ENCODE measurements at places on chromosomes 12 and 14.

GRCh38 chr12:3553221-3553620 lies 62.2 kb downstream of the PRMT8 start:
- no peak for DNase-seq

- no peak for DNase-seq
Measured at GRCh38 chr14:52076334-52076733, 7.5 kb upstream of the NID2 start.

DNA sequence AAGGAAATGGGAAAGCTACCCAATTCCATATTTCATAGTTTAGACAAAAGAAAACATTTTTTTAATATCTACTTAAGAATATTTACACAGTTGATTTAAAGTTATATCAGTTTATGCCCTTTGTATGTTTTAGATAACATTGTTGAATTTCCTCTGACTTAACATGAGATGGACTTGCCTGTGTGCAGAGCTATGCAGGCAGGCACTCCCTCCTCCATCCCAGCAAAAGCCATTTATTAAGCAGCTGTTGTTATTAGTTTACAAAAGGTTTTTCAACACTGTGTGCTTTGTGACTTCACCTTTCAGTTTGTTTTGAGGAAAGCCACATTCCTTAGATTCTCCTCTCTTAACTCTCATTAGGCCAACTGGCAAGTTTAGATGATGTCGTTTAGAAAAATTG lies 337.5 kb upstream of the PDE3A start:
- no peak for DNase-seq

GRCh38 chr14:64510825-64511671 lies 6.5 kb downstream of the ZBTB1 start:
- DNase-seq, result peak; percentile 68

- no peak for DNase-seq
Measured at GRCh38 chr14:100692859-100693558, 33.7 kb upstream of the DLK1 start.

- no peak for DNase-seq
Measured at GRCh38 chr12:24198070-24198469, 248.6 kb upstream of the SOX5 start.

DNA sequence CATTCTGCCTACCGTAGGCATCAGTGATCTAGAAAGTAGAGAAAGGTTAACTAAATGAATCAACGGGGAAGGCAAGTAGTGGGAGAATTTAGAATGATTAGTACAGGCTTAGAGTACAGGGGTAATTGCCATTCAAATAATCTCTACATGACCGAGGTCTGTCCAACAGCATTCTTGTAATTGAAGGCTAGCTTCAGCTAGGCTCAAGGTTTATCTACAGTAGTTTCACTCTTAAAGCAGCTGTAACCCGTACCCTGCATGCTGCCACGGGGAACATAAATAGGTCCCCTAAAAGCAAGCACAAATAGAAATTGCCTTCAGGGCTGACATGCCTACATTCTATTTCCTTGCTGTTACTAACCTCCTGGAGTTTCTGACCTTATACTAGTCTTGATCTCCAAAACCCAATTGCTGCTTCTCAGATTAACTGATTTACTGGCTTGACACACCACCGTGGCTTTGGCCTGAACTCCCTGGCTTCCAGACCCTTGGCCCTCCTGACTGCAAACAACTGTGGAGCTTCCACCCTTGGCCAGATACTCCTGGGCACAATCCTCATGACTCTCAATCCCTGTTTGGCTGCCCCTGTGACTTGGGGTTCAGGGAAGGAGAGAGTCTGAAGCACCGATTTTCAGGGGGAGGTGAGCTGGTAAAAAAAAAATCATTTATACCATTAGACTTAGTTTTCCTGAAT lies 242.1 kb upstream of the FOXN3 start:
- DNase-seq, result no peak

GRCh38 chr12:130710733-130711080 lies 5.4 kb downstream of the RIMBP2 start:
- no peak for DNase-seq

GRCh38 chr12:25970916-25971653 lies 12.6 kb downstream of the RASSF8 start:
- no peak for DNase-seq

- DNase-seq, result no peak
Measured at GRCh38 chr14:100114109-100114765, 45.2 kb downstream of the DEGS2 start.

GRCh38 chr14:74571901-74572725 lies 39.9 kb downstream of the LTBP2 start:
- DNase-seq, result no peak

DNA sequence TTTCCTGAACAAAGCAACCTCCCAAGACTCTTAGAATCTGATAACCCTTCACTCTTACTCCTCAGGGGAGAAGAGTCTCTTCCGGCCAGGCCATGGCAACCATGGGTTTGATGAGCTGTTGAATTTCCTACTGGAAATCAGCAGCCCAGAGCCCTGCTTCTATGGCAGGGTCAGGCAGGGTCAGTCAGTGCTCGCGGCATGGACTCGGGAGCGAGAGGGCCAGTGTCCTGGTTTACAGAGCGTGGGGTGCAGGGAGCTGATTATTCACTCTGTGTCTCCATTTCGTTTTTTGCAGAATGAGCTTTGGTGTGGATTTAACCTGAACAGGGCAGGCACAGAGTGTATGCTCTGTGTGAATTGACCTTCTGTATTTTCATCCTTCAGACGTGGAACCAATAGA lies 340.6 kb upstream of the SFSWAP start:
- no peak for DNase-seq

DNA sequence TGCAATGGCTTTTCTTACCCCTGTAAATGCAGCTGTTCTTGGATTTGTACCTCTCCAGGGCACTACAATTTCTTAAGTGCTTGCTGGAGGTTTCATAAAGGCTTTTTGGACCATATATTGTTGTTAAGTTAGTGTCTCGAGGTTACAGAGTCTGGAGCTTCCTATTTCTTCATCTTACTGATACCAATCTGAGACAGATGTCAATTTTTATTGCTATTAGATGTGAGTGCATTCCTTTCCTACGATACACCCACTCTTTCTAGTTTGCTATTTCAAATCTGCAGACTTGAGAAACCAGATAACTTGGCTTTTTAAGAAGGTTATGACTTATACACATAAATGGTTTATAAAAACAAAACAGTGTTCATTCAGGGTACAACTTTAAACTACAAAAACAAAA lies 2.1 kb downstream of the NOXRED1 start:
- DNase-seq, result no peak

DNA sequence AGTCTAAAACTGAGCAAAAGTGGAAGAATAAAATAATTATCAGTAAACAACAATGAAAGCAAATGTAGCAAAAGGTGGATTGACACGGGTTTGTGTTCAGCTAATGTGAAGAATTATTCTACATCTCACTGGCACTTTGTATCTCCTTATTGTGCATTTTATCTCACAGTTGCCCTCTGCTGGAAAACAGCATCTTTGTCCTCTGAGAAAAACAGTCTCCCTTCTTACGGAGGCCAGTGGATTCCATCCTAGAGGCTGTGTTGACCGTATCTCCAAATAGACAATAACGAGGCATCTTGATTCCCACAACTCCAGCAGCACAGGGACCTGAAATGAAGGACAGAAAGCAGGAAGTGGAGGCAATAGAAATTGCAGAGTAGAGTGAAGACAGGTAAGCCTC lies 51.3 kb upstream of the PLBD1 start:
- DNase-seq, result no peak

DNA sequence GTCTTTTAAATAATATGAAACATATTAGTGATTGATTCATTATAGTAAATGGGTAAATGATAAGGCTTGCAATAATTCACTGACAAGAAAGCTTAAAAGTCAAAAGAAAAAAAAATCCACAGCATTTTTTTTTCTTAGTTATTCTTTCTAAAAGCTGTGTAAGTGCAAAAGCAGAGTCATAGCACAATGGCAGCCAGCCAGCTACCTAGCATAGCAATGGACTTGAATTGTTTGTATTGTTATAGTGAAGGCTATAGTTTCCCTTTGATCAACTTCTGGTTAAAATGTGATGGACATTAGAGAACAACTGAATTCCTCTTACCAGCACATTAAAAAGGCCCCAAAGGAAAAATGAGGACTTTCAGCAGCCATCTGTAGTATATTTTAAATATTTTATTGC lies 232.1 kb downstream of the NAV3 start:
- no peak for DNase-seq

GRCh38 chr12:116277467-116278278 lies at the start of gene MED13L:
TSS of gene MED13L (minus strand) at chr12:116277693. CDS start at chr12:116277131, 562 bp downstream.
- peak; percentile 92 for DNase-seq

DNA sequence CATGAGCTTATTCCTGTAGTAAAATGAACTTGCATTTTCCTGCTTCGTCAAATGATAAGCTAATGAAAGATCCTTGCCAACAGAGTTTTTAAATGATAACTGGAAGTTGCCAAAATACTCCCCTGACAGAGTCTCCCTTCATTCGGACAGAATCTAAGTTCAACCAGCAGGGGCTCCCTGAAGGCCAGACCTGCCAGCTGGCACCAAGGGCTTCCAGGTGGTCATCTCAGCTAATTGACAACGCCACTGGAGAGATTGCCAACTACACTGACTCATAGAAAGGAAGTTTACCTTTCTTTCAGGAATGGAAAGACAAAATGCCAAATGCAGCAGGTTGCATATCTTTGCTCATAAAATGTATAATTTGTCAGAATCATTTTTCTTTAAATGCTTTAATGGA lies 462.8 kb downstream of the GXYLT1 start:
- no peak for DNase-seq

DNA sequence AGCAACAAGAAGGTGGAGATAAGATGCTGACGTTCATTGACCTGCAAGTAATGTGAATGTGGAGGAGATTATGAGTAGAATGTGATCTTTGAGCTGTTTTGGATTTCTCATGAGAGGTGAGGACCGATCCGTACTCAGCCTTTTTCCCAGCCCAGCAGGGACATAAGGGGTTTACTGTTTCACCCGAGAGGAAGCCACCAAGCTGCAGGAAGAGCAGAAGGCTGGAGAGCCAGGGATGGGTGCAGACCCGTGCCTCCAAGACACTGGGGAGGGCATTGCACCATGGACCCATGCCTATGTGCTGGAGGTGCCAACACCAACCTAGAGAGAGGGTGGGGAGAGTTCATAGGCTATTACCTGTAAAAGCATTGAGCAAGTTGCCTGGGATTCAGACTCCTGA lies 206.0 kb upstream of the DIO3 start:
- no peak for DNase-seq

- no peak for DNase-seq
Measured at GRCh38 chr14:30243805-30244204, 315.2 kb upstream of the G2E3 start.

DNA sequence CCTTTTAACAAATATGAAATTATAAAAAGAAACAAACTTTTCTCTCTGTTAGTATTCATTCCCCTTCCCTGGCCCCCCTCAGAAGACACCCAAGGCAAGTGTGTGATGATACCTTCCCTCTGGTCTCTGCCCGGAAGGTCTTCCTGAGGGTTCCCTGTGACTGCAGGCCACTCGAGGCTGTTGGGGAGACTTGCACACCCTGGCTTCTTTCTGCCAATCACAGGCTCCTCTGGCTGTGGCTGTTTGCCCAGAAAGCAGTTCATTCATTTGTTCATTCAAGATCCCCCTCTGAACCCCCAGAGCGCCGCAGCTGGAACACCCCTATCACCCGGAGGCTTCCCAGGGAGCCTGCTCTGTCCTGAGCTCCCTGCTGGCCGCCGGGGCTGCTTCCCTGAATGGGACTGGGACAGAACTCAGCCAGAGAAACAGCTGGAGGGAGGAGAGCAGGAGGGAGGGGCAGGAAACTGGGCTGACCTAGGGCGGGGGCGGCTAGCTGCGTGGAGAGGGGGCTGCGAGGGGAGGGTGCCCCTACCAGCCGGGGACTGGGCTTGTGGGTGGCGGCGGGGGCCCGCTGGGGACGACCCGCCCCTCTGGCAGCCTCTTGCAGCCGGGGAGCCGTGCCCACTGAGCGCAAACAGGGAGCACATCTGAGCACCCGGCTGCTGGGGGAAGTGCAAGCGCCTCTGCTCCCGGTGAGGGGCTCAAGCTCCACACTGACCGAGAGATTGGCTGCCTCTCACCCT lies at the start of gene CMKLR1:
TSS of gene CMKLR1 (minus strand) at position 397 of the 743 bp plus-strand sequence. CDS start 45,720 bp downstream, outside the sequence.
- no peak for DNase-seq

DNA sequence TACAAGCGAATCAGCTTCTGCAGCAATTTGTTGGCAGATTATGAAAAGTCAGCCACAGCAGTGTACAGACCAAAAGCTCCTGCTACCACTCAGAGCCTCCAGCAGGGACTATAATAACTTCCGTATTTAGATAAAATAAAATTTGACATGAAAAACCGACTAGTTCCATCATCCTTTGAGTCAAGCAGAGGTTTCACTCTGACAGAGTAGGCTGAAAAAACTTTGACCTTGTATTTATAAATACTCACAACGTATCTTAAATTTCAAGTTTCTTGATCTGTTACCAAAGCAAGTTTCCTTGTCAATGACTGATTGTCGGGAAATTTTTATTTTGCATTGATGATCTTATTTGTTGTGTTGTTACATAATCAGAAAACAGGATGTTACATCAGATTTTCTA lies 283.4 kb downstream of the DAD1 start:
- DNase-seq, result no peak

- DNase-seq, result no peak
Measured at GRCh38 chr14:75568140-75568539, 10.3 kb upstream of the FLVCR2 start.

DNA sequence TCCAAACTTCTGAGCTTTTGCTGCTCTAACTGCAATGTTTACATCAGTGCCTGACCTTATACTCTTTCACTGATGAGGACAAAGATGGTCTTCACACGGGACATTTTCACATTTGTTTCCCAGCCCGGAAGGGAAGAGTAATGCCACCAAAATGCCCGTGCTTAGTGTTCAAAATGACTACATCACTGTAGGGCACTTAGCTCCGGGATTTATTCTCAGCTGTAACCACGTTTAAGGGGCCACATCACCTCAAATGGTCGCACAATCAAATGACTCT lies 2.9 kb downstream of the GSG1 start:
- no peak for DNase-seq

DNA sequence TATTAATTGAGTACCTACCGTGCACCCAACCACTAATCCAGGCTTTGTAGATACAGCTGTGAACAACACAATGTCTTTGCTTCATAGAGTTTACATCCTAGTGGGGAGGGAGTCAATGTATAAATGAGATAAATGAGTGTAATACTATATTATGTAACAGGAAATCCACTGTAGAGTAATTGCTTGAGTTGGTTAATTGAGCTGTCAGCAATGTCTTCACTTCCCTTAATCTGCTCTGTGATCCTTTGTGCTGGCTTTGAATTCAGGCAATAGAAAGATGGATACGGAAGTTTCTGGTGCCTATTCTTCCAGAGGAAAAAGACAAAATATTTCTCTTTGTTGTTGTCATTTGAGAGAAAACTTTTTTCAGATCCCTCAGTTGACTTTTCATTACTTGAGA lies 104.0 kb upstream of the SLC16A7 start:
- DNase-seq, result no peak

DNA sequence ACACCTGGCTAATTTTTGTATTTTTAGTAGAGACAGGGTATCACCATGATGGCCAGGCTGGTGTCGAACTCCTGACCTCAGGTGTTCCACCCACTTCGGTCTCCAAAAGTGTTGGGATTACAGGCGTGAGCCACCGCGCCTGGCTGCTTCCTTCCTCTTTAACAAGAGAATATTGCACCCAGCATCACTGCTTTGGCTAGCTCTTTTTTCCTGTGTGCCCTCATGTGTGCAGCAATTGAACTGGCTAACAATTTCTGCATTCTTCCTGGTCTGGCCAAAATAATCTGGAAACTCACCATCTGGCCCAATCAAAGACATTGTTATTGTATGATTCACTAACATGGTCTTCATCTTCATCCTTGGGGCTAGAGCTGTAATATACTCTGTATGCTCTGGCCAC lies 2.7 kb upstream of the ASB8 start:
- DNase-seq, result no peak

Measured in nucleus accumbens (tissue), 56 donors.